ENCODE measurements at places on chromosomes 2 and 18.

- DNase-seq = no peak
Measured at GRCh38 chr2:100624536-100624935, 61.7 kb downstream of the PDCL3 start.

GRCh38 chr18:45935591-45936335 lies 31.4 kb downstream of the EPG5 start:
- no peak for DNase-seq

GRCh38 chr18:79554945-79555645 lies 124.5 kb upstream of the CTDP1 start:
- DNase-seq = no peak

- no peak for DNase-seq
Measured at GRCh38 chr2:63057249-63058143, 6.9 kb downstream of the OTX1 start.

GRCh38 chr2:108287169-108287568 lies 1.5 kb upstream of the SULT1C2 start:
- DNase-seq = no peak
